Prostate gland (tissue), 2 donors: ENCODE measurements at places on chromosomes 5 and 9.

GRCh38 chr9:107683566-107683965 is 194.0 kb upstream of the KLF4 start:
- H3K27ac ChIP-seq = no peak overlapping the region
- no peaks in the 10 kb centered on the region for H3K27me3 ChIP-seq
- H3K4me3 ChIP-seq = no peak overlapping the region
- H3K4me1 ChIP-seq = no peaks in the 10 kb centered on the region
- DNase-seq = no peak

DNA sequence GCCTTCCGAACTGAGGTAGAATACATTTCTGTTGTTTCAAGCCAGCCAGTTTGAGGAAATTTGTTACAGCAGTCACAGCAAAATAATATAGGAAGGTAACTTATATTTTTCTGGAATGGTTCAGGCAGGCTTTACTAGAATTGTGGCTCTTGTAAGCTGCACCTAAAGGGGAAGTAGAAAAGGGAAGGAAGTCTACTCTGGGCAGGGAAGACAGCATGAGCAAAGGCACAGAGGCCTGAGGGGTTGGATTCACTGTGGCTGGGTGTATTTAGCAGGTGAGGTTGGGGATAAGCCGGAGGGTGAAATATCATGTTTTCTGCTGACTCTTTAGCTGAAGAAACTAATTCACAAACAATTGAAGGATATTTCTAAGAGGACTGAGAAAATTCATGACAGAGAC is 183.5 kb downstream of the GAS1 start:
- no peak overlapping the region for H3K27ac ChIP-seq
- DNase-seq = no peak
- no peaks in the 10 kb centered on the region for H3K4me1 ChIP-seq
- H3K4me3 ChIP-seq = no peak overlapping the region
- H3K27me3 ChIP-seq = no peaks in the 10 kb centered on the region
- H3K36me3 ChIP-seq = no peaks in the 10 kb centered on the region

GRCh38 chr5:2185646-2186471 is 303.1 kb upstream of the IRX4 start:
- H3K4me3 ChIP-seq = no peak overlapping the region
- DNase-seq = no peak
- H3K27me3 ChIP-seq = no peaks in the 10 kb centered on the region
- no peaks in the 10 kb centered on the region for H3K4me1 ChIP-seq

GRCh38 chr9:96128880-96129279 is 173.1 kb downstream of the HSD17B3 start:
- no peak for DNase-seq
- H3K4me1 ChIP-seq = no peaks in the 10 kb centered on the region
- H3K27ac ChIP-seq = no peak overlapping the region
- no peaks in the 10 kb centered on the region for H3K27me3 ChIP-seq
- H3K36me3 ChIP-seq = no peaks in the 10 kb centered on the region
- no peak overlapping the region for H3K4me3 ChIP-seq

- H3K27ac ChIP-seq = no peak overlapping the region
- H3K4me1 ChIP-seq = no peaks in the 10 kb centered on the region
- no peaks in the 10 kb centered on the region for H3K36me3 ChIP-seq
These were observed 91.1 kb upstream of the RANBP3L start for GRCh38 chr5:36392818-36393217.

DNA sequence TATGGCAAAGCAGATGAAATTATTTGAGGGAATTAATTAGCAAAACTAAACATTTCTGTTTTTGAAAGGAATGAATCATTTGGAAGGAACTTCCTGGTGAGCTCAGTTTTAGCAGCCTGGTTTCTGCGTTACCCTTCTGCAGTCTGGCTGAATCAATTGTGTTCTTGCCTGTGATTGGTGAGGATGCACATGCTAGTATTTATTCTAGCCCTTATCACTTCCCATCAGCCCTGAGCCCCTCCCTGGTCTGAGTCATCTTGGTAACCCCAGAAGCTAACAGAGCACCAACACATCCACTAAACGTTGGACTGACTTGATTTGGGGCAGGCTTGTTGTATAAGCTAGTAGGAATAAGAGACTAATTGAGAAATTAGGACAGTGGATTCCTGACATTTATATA is 6.6 kb downstream of the TJP2 start:
- DNase-seq = peak; percentile 47
- H3K4me3 ChIP-seq = no peak overlapping the region
- H3K4me1 ChIP-seq = no peaks in the 10 kb centered on the region
- H3K27ac ChIP-seq = peak overlapping the region; percentile 41
- no peaks in the 10 kb centered on the region for H3K36me3 ChIP-seq

DNA sequence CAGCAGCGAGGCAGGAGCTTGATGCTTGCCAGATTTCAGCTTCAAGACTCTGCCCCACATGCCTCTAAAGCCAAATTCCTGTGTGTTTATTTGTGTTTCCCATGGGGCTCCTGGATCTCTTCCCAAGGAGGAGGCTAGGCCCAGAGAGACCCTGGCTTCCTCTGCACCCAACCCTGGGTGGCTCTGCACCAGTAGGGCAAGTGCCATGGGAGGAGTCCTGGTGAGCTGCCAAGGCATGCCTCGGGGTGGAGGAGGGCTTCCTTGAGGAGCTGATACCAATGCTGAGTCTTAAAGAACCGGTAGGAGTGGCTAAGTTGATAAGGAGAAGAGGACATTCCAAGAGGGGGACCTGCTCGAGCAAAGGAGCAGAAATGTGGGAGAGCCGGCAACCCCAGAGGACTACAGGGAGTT is 6.8 kb upstream of the TIFAB start:
- peaks cover 2% of the 10 kb centered on the region for H3K27me3 ChIP-seq
- no peaks in the 10 kb centered on the region for H3K36me3 ChIP-seq
- H3K4me1 ChIP-seq = no peaks in the 10 kb centered on the region
- no peak for DNase-seq
- H3K4me3 ChIP-seq = no peak overlapping the region

GRCh38 chr9:23117616-23118015 is 671.0 kb downstream of the DMRTA1 start:
- no peaks in the 10 kb centered on the region for H3K27me3 ChIP-seq
- H3K4me3 ChIP-seq = no peak overlapping the region
- no peak overlapping the region for H3K27ac ChIP-seq
- no peaks in the 10 kb centered on the region for H3K36me3 ChIP-seq
- H3K4me1 ChIP-seq = no peaks in the 10 kb centered on the region

- H3K27me3 ChIP-seq = no peaks in the 10 kb centered on the region
- peak overlapping the region; percentile 73 for H3K4me3 ChIP-seq
- DNase-seq = no peak
- H3K4me1 ChIP-seq = no peaks in the 10 kb centered on the region
- H3K36me3 ChIP-seq = no peaks in the 10 kb centered on the region
- peak overlapping the region; percentile 21 for H3K27ac ChIP-seq
These were observed 4.5 kb downstream of the NFIB start for GRCh38 chr9:14309403-14309802.

- H3K36me3 ChIP-seq = no peaks in the 10 kb centered on the region
- no peak overlapping the region for H3K4me3 ChIP-seq
- no peaks in the 10 kb centered on the region for H3K27me3 ChIP-seq
- H3K4me1 ChIP-seq = no peaks in the 10 kb centered on the region
These were observed 84.0 kb upstream of the APC start for GRCh38 chr5:112653638-112654205.

- H3K4me1 ChIP-seq = no peaks in the 10 kb centered on the region
- no peak for DNase-seq
- no peaks in the 10 kb centered on the region for H3K36me3 ChIP-seq
These were observed 50.8 kb downstream of the F2R start for GRCh38 chr5:76766746-76767145.

GRCh38 chr9:91131433-91131839 is 230.3 kb downstream of the AUH start:
- H3K27ac ChIP-seq = no peak overlapping the region
- H3K4me3 ChIP-seq = no peak overlapping the region
- H3K27me3 ChIP-seq = no peaks in the 10 kb centered on the region
- no peaks in the 10 kb centered on the region for H3K36me3 ChIP-seq
- H3K4me1 ChIP-seq = peaks cover 5% of the 10 kb centered on the region

DNA sequence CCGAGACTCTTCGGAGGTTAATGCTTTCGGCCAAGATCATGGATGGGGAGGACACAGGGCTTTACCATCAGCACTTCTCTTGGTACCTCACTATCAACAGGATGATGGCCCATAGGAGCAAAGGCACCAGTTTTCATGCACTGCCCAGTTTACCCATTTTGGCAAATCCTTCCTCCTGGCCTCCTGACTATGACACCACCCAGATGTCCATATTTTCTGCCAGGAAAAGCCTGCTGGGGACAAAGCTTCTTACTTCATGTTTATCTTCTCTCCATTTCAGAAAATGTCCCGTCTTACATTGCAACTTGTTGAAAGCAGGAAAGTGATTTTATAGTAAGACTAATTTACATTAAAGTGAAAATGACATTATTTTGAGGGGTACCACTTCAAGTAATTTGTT is 61.4 kb upstream of the GAS1 start:
- no peak overlapping the region for H3K27ac ChIP-seq
- H3K4me1 ChIP-seq = no peaks in the 10 kb centered on the region
- DNase-seq = no peak

GRCh38 chr5:6596388-6596787 is 36.5 kb downstream of the NSUN2 start:
- peaks cover 6% of the 10 kb centered on the region for H3K36me3 ChIP-seq
- no peak overlapping the region for H3K4me3 ChIP-seq
- no peaks in the 10 kb centered on the region for H3K4me1 ChIP-seq
- no peak overlapping the region for H3K27ac ChIP-seq

DNA sequence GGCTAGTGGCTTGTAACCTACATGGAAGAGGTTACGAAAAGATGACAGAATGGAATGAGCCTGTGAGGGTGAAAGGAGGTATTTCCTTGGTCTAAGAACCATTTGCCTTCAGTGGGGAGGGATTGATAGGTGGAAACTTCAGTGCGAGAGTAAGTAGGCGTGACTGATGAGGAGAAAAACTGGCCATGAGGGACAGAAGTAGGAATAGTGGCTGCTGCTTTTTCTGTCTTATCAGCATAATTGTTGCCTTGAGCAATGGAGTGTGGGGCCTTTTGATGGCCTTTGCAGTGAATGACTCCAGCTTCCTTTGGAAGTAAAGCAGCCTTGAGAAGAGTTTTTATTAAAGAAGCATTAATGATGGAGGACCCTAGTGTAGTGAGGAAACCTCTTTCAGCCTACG is 9.0 kb upstream of the ZNF79 start:
- no peaks in the 10 kb centered on the region for H3K27me3 ChIP-seq
- no peak for DNase-seq
- no peak overlapping the region for H3K4me3 ChIP-seq
- H3K4me1 ChIP-seq = no peaks in the 10 kb centered on the region
- H3K27ac ChIP-seq = no peak overlapping the region

DNA sequence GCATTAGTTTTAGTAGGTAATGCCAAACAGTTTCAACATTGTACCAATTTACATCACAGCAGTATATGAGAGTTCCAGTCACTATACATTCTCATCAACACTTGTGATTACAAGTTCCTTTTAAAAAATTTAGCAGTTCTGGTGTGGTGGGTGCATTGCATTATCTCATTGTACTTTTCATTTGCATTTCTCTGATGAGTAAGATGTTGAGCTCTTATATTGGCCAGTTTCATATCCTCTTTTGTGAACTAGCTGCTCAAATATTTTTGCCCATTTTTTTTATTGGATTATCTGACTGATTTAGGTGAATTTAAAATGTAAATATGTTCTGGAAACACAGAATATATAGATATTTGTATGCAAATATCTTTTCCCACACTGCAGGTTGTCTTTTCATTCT is 160.9 kb upstream of the NR3C1 start:
- peaks cover 6% of the 10 kb centered on the region for H3K4me1 ChIP-seq
- H3K27me3 ChIP-seq = no peaks in the 10 kb centered on the region
- DNase-seq = no peak
- no peaks in the 10 kb centered on the region for H3K36me3 ChIP-seq

DNA sequence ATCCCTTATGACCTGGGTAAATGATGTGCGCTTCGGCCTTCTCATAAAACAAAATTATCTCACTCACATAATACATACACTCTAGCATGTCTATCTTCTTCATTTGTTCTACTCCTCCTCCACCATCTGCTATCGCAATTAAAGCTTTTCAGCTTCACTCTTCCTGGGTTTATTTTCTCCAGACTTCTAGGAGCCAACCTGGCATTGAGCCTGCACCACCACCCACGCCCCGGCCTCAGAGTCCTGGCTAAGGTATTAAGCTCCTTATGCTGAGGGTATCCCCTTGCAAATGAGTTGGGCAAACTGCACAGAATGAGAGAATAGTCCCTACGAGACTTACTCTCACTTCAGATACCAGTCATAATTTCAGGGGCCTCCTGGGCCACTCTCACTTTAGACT is 236.1 kb upstream of the CDH12 start:
- no peak for DNase-seq
- no peaks in the 10 kb centered on the region for H3K27me3 ChIP-seq
- H3K4me3 ChIP-seq = no peak overlapping the region
- H3K4me1 ChIP-seq = no peaks in the 10 kb centered on the region
